ENCODE measurements at places on chromosomes 2 and 18.

- no peak for DNase-seq
Observed at GRCh38 chr2:191177751-191178736, 27.2 kb upstream of the STAT4 start.

GRCh38 chr2:230658577-230658876 is 54.1 kb upstream of the CAB39 start:
- DNase-seq: no peak

- DNase-seq: no peak
Observed at GRCh38 chr18:46134920-46135675, 30.9 kb downstream of the HAUS1 start.

DNA sequence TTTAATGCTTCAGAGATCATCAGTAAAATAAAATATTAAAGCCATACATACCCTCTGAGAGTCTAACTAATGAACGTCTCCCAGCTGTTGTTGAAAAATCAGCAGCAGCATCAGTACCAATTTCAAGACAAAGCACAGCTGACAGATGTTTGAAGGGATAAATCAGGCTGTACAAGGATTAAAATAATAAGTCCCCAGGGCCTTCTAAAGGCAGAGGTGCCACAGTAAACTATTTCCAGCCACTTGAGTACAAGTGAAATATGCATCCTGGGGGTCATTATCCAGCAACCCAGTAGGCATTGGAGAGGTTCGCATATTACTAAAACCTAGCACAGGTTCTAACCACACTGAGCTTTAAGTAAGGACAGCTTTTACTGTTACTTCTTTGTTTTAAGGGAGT is 76.9 kb downstream of the NXPH2 start:
- no peak for DNase-seq

DNA sequence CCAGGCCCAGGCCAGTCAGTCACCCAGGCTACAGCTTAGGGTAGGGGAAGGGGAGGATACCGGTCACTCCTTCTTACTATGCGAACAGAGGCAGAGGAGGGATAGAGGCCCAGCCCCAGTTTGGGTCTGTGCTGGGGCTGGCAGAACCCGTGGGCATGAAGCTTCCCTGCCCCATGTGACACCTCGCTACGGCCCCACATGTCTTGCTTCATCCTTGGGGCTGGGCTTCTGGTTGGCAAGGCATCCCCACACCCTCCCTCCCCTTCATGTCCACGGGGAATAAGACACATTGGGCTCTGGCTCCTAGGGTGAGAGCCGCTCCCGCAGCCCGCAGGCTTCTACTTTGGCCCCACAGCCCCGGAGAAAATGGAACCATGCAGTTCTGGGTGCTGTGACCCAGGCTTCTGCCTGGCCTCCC is 32.4 kb downstream of the HS1BP3 start:
- DNase-seq: no peak

- peak; percentile 26 for DNase-seq
Observed at GRCh38 chr2:72859831-72860262, 27.4 kb upstream of the SPR start.

GRCh38 chr2:173386021-173386737 is 31.5 kb downstream of the CDCA7 start:
- no peak for DNase-seq

DNA sequence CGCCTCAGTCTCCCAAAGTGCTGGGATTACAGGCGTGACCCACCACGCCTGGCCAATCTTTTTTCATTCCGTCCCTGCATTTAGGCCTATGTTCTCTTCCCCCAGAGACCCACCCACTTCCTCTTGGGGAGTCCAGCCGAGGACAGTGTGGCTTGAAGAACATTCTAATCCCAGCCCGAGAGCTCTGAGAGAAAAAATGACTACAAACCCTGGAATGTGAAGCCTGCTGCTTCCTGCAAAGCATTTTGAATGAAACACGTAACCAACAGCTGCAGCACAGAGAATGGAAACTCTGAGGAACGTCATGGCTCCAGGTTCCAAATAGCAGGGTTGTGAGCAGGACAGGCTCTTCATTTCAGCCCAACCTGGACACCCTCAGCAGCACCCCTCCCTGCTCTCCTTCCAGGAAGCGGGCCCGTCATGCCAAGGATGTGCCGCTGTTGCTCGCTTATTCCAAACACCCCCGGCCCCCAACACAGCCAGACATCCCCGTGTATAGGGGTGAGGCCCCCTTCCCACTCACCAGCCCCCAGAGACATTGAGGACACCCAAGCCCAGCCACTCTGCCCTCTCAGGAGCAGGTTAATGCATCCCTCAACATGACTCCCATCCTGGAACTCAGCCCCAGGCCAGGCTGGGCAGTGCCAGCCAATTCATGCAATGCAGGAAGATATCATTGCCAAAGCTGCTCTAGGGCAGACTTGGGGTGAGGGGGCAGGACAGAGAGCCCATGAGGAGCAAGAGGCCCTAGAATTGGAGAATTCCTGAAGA is 139.8 kb downstream of the ZFP36L2 start:
- DNase-seq: peak; percentile 100

GRCh38 chr2:238853721-238854120 is 5.8 kb downstream of the TWIST2 start:
- peak; percentile 63 for DNase-seq

DNA sequence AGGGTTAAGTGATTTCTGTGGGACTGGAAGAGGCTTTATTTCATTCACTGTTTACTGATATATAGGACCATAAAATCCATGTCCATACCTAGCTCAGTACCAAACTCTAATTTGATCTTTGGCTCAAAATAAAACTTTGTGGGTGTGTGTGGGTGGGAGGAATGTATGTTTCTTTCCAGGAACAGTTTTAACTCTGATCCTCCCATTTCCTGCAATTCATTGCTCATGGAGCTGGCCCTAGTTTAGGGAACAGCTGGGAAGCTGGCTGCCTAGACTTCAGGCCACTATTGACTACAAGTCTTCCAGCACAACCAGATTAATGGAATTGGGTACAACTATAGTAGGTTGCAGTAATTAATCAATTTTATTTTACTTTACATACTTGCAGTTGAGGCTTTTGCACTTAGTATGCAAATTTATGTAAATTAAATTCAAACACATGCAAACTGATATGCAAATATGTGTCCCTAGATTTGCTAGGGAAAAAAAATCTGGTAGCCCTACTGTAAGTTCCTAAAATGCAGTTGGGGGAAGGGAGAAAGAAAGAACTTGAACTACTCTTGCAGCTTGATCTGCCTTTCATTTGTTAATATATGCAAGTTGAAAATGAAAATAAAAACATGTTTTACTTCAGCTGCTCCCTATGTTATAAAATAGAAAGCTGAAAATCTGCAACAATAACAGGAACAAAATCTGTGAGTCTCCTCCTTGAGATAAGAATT is 1070.3 kb upstream of the CELF4 start:
- no peak for DNase-seq

GRCh38 chr2:74426181-74426758 is 4.7 kb downstream of the WDR54 start:
- DNase-seq: no peak

- no peak for DNase-seq
Observed at GRCh38 chr2:235836491-235836911, 331.7 kb downstream of the GBX2 start.

DNA sequence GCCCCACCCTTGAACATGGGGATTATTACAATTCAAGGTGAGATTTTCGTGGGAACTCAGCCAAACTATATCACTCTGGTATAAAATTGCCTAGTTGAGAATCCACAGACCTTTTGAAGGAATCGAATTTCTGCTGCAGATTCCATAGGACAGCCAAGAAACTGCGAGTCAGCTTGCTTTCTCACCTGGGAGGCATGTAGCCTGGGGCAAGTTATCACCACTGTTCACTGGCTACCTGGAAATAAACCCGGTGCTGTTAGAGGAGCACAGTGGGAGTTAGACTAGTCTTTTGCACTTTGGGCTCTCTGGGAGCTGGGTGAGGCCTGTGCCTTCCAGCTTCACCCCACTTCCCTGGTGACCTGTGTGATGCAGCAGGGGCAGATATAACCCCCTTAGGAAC is 1043.5 kb downstream of the TDRD15 start:
- no peak for DNase-seq

GRCh38 chr2:18959952-18960717 is 370.8 kb upstream of the NT5C1B start:
- peak; percentile 42 for DNase-seq

- DNase-seq: no peak
Observed at GRCh38 chr2:10495988-10496313, 47.8 kb upstream of the ODC1 start.

DNA sequence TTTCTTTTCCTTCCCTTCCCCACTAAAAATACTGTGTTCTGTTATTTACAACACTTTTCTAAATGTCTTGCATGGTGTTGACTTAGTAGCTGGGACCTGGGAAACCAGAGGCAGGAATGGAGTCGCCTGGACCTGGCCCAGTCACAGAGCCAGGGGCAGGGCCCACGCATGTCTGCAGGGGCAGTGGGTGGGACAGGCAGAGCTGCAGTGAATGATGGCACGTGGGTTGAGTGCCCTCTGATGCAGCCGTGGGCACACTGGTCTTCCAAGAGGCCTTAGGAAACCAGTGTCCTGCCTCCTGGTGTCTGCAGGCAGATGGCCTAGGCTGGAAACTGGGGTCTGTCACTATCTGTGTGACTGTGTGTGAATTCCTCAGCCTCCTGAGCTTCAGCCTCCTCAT is 46.8 kb downstream of the ARHGEF4 start:
- no peak for DNase-seq

DNA sequence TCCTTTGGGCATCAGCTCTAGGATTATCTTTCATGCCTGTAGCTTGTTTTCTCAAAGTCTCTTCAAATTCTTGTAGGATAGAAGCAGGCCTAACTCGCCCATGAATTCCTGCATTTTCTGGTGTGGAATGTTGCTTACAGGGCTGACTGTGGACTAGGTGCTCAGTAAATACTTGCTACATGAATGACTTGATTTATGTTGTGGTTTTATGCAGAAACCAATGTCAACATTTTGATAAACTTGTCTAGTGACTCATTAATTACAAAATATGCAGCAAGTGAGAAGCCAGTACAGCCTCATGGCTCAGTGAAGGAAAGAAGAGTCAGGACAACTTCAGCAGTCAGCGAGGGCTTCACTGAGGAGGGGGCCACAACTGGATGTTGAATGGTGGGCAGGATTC is 110.6 kb upstream of the SIX2 start:
- DNase-seq: peak; percentile 96

DNA sequence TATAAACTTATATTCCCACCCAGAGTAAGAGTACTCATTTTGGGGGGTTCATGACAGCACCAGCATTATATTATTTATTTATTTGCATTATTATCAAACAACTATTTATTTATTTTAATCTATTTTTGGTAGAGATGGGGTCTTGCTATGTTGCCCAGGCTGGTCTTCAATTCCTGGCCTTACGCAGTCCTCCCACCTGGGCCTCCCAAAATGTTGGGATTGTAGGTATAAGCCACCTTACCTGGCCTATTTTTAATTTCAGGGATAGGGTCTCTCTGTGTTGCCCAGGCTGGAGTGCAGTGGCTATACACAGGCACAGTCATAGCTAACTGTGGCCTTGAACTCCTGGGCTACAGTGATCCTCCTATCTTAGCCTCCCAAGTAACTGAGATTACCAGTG is 30.7 kb downstream of the GEMIN6 start:
- no peak for DNase-seq

GRCh38 chr18:13136904-13137669 is 81.5 kb upstream of the LDLRAD4 start:
- DNase-seq: peak; percentile 18

DNA sequence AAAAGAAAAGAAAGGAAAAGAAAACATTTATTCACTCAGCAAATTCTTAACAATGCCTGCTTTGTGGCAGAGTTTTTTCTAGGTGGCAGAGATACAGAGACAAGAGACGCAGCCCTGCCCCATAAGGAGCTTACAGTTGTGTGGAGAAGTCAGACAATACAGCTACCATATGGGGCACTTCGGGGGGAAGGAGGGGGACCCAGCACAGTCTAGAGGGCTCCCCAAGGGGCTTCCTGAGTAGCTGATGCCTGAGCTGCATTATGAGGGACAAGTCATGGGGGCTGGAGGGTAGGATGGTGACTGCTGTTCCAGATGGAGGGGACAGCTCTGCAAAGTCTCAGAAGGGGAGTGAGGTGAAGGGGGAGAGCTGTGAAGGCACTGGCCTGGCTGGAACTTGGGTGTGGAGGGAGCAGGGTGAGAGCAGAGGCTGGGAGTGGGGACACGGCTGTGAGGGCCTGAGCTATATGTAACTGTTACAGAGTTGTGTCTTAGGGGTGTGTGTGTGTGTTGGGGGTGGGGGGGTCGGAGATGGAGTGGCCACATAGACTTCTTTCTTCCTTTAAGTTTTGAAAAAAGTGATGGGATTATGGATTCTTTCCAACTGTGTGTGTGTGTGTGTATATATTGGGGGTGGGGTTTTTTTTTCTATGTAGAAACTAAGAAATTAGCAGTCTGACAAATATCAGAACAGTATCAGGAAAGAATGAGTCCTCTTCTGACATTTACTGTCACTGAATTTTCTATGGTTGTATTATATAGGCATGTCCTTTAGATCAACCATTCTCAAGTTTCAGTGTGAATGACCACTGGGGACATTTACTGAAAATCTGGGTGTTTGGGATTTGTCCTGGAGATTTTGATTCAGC is 66.0 kb upstream of the HAAO start:
- DNase-seq: no peak

- no peak for DNase-seq
Observed at GRCh38 chr18:43720041-43720440, 442.8 kb upstream of the SYT4 start.

GRCh38 chr18:22791310-22791610 is 141.9 kb upstream of the RBBP8 start:
- DNase-seq: no peak

- peak; percentile 83 for DNase-seq
Observed at GRCh38 chr2:234378440-234378839, 118.4 kb downstream of the ARL4C start.

GRCh38 chr2:85184231-85184630 is 51.0 kb downstream of the TCF7L1 start:
- no peak for DNase-seq

DNA sequence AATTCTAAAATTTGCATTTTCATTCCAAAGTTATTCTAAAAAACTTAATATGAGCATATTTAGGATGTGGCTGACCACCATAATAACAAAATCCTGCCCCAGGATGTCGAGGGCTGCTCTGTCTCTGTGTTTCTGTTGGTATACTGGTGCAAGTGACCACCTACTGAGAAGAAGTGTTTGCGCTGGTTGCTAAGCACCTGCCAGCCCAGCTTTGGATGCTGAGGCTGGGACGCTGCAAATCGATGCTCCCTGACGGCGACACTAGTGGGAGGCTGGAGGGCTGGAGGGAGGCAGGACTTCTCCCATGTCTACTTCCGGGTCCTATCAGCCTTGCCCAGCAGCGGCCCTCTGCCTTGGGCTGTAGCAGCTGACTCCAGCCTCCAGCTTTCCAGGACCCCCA is 45.0 kb downstream of the LAMA1 start:
- no peak for DNase-seq

GRCh38 chr2:74233648-74234047 is 35.2 kb downstream of the MTHFD2 start:
- DNase-seq: no peak
